GM12865 (cell line): ENCODE measurements at places on chromosomes 13 and 19.

DNA sequence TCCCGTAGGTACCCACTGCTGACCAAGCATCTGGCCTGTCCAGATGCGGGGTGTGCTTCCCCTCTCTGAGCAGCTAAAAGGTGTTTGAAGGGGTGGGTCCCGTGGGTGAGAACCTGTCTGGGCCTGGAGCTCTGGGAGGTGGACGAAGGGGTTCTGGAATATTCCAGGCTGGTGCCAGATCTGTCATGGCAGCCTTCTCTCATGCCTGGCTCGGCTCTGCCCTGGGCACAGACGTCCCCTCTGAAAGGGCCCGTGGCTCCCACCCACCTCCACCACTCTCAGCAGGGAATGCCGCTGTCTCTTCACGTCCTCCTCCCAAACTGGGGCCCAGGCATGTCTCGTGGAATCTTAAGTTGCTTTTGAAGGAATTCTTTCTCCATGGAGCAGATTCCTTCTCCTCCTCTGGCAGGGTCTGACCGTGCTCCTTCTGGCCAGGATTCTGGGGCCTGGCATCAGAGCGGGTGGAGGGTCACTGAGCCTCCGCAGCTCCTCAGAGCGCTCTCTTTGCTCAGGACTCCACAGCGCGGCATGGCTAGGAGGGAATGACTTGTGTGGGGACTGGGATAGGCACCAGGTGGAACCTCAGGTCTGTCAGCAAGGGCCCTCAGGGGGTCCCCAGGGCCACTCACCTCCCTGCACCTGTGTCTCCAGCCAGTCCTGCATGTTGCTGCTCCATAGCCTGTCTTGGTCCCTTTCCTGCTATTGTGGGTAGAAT is 5.9 kb upstream of the MCF2L start:
- no peak for DNase-seq

DNA sequence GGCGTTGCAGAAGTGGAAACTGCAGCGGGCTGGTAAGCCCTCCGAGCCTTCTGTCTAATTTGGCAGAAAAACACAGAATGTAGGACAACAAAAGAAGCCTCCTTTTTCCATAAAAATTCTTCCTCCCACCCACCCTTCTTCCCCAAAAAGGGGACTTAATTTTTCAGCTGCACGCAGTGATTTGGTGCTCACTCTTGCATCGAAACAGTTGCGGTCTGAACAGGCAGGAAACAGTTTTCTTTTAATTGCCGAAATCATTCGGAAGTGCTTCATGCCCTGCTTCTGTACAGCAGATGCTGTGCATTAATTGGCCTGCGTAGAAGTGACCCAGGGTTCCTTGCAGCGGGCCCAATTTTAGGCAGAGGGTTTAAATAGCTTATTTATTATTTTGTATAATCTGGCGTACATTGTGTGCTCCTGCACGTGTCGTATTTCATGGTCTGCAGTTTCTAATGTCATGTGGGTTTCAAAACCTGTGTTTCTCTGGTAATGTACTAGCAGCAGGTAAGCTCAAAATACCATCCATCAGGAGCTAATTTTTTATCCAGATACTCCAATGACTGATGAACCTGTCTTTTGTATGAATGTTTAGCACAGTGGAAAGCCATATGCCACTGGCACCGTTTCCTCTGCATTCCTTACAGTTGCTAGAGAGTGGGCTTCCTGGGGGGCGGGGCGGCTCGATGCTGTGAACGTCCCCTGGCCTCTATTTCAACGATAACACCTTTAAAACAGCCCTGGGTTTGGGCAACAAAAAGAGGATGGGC is 66.6 kb downstream of the GGACT start:
- no peak for DNase-seq

DNA sequence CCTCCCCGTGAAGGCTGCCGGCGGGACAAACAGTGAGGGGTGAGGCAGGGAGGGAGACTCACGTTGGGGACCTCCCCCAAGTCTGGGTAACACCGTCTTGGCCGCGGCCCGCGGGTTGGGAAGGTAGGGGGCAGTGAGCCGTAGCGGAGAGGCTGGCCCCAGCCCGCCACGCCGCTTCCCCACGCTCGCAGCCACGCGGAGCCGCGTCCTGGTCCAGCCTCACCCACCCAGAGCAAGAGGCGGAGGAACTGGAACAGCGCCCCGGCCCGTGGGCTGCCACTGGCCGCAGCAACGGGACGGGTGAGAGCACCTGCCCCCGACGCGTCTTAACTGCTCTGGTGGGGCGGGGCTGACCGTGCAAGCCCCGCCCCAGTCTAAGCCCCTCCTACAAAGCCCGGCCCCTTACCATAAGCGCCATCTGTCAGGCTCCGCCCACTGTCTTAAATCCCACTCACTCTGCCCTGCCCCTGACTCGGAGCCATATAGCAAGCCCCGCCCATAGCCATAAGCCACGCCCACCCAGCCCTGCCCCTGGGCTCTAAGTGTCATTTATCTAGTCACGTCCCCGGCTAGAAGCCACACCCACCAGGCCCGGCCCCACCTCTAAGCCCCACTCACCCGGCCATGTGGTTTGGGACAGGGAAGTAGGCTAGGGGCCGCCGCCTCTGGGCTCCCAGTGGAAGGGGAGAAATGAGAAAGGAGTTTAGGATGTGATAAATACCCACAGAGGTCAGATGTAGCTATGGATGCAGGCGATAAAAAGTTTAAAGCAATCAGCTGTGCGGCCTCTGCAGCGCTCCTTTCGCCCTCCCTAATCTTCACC is 2.1 kb upstream of the CCL25 start:
- peak; percentile 99 for DNase-seq

DNA sequence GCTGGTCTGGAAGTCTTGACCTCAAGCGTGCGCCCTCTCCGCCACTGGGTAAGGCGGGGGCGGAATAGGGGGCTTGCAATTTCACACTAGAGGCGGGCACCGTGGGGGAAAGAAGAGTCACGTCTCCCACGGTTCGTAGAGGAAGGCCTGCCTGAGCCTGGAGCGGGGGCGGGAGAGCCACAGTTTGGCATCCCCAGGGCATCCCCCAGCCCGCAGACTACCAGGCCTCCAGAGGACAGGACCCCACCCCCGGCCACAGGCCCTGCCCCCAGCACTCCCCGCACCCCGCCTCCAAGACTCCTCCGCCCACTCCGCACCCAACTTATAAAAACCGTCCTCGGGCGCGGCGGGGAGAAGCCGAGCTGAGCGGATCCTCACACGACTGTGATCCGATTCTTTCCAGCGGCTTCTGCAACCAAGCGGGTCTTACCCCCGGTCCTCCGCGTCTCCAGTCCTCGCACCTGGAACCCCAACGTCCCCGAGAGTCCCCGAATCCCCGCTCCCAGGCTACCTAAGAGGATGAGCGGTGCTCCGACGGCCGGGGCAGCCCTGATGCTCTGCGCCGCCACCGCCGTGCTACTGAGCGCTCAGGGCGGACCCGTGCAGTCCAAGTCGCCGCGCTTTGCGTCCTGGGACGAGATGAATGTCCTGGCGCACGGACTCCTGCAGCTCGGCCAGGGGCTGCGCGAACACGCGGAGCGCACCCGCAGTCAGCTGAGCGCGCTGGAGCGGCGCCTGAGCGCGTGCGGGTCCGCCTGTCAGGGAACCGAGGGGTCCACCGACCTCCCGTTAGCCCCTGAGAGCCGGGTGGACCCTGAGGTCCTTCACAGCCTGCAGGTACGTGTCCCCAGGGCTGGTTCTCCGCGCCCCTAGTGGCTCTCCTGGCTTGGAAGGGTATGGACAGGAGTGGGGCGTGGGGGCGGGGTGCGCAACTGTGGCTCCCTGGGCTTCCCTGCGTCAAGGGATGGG is at the start of gene ANGPTL4:
Gene ANGPTL4, plus strand, starts transcription at position 353 of the 969 bp plus-strand sequence. Its CDS starts 167 bp downstream, at position 520.
- no peak for DNase-seq

DNA sequence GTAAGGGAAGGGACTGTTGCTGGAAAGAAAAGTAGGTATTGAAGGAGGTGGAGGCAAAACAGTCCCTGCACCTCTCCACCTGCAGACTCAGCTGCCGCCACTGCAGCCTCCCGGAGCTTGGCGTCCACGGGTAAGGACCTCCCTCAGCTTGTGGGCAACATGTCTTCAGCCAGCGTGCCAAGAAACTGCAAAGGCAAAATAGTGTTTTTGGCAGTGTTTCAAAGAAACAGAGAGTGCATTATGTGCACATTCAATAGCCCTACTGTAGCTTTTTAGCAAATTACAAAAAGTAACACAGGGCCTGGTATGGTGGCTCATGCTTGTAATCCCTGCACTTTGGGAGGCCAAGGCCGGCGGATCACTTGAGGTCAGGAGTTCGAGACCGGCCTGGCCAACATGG is 57.4 kb downstream of the ATP11A start:
- no peak for DNase-seq

GRCh38 chr13:34967851-34968562 is 25.9 kb downstream of the NBEA start:
- DNase-seq, result no peak

- no peak for DNase-seq
Observed at GRCh38 chr19:2758601-2759313, 18.9 kb upstream of the SLC39A3 start.

GRCh38 chr13:93529961-93530360 is 303.4 kb downstream of the GPC6 start:
- no peak for DNase-seq

GRCh38 chr13:106213028-106213757 is 322.3 kb downstream of the EFNB2 start:
- no peak for DNase-seq

- DNase-seq, result no peak
Observed at GRCh38 chr13:50320271-50320862, 305.1 kb downstream of the KCNRG start.

DNA sequence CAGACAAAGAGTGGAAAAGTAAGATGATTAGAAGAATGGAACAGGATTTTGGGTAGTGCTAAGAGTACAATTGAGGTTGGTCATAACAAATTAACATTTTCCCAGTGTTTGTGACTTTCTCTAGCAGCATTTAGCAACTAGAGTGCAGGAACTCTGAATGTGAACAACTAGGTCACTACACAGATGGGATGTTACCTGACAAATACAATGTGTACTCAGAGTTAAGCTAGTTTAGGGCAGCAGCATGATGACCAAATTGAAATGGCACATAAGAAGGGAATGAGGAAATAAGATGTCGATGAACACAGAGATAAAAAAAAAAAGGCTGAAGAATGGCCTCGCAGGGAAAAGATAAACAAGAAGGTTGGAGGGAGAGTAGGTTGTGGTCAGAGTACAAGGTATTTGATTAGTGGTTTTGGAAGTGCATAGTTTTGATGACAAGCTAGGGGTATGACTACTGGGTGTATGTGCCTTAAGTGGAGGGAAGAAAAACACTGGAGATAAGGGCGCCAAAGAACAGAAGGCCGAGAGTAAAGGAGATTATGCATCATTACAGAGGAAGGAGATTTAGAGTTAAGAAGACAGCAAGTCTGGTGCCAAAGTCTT is 381.1 kb downstream of the FGF14 start:
- no peak for DNase-seq

- no peak for DNase-seq
Observed at GRCh38 chr13:114256547-114256946, 21.9 kb downstream of the CDC16 start.

- peak; percentile 10 for DNase-seq
Observed at GRCh38 chr13:73224703-73225102, 165.9 kb downstream of the KLF5 start.

DNA sequence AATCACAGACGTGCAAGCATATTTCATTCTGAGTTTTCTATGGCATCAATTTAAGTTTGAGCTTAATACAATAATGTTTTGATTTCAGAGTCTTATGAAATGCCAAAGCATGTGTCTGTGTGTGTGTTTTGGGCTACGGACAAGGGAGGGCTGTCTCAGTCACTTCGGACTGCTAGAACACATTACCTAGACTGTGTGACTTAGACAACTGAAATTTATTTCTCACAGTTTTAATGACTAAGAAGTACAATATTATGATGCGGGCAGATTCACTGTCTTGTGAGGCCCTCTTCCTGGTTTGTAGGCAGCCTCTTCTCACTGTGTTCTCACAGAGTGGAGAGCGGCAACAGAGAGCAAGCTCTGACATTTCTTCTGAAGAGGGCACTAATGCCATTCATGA is 1202.0 kb downstream of the EFNB2 start:
- DNase-seq, result no peak

DNA sequence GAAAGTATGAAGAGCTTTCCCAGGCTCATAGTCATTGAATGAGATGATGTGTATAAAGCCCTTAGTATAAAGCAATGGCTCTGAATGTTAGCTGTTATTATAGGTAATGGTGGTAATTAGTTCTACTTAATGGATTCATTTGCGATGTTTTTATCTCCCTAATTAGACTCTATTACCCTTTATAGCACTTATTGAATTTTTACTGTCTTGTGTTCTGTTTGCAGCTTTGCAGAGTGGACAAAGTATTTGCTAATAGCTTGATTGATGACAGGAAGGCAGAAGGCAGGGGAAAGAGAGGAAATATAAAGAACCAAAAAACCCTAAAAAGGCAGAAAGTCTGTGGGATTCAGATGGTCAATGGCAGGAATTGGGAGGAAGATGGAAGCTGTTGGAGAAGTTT is 524.4 kb upstream of the SPRY2 start:
- no peak for DNase-seq

- DNase-seq, result peak; percentile 64
Observed at GRCh38 chr19:42276821-42277220, 7.8 kb downstream of the CIC start.

- no peak for DNase-seq
Observed at GRCh38 chr19:2306281-2306806, 1.6 kb downstream of the LINGO3 start.

DNA sequence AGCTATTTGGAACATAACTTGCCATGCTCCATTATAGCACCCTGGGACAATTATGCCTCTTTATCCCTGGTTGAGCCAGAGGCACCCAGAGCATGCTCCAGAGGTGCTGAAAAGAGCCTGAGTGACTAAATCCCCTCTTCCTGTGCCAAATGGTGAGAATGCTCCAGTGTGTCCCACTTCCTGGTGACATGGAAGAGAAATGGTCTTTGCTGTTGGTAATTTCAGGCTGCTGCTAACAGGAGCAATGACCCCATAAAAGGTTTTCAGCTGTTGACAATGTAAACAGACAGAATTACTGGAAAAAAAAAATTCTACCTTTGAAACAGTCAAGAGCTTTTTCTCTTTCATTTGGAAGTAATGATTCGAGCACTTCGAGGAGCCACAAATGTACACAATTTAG is 341.8 kb downstream of the FGF9 start:
- no peak for DNase-seq

DNA sequence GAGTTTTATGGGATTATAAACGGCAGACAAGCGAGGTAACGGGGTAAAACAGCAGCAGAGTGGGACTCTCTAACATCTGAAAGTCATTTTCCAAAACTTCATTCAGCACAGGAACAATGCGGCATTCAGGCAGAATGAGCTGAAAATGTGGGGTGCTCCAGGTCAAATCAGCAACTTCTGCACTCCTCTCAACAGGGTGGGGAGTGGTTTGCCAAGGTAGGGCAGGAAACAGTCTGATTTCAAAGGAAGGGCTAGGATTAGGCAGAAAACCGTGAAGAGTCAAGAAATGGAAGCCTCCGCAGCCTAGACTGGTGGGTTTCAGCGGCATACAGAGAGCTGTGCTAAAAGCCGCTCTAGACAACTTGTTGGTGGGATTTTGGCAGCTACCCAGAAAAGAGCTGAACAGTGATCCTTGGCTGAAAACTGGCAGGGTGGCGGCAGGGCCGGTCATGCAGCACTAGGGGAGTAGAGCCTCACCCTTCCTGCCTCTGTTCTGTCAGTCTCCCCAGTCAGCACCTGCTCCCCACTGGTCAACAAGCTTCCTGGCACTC is 154.2 kb upstream of the KLF12 start:
- DNase-seq, result peak; percentile 26

GRCh38 chr19:18672606-18673337 is 10.7 kb upstream of the CRTC1 start:
- DNase-seq, result no peak
